Natural killer cell (primary cell): ENCODE measurements at places on chromosomes 3 and 15. TPM values are rescaled to one million over a fixed set of nuclear protein-coding genes. Genes with fewer than 3 reads are reported as not detected.

The ABHD17C gene
- total RNA-seq, result 2.4 TPM

The NRROS gene
- 56.3 TPM for total RNA-seq

The EPHB1 gene
- total RNA-seq, result 0.60 TPM

- peak; percentile 73 for DNase-seq
Measured at GRCh38 chr3:50340448-50341329, at the start of gene RASSF1. Gene RASSF1 (minus strand): TSS chr3:50340836. CDS start chr3:50340805, 31 bp downstream.

DNA sequence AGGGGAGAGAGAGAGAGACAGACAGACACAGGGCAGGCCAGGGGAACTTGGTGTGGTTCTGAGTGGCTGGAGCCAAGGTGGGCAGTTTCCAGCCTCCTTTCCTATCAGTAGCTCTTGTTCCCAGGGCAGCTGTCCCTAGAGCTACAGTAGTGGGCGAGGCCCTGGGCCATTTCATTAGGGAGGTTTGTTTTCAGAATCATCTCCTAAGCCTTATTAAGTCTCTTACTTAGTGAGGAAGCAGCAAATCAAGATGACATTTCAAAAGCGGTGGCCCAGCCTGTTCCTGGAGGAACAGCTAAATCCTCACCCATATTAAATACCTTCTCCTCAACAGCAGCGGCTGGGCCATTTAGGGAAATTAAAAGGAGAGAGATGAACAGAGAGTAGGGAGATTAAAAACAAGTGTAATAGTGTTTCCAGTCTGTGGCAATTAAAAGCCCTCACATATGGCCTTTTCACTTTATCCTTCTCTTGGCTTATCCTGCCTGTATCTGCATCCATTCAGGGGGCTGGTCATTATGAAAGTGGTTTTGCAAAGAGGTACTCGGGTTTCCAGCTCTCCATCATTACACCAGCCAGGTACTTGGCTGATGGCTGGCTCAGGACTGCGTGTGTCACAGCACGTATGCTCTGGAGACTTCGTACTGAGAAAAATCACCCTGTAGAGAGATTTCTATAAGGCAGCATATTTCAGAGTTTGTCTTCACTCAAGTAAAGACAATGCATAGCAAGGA lies 91.9 kb upstream of the PRR23C start:
- no peak for DNase-seq

DNA sequence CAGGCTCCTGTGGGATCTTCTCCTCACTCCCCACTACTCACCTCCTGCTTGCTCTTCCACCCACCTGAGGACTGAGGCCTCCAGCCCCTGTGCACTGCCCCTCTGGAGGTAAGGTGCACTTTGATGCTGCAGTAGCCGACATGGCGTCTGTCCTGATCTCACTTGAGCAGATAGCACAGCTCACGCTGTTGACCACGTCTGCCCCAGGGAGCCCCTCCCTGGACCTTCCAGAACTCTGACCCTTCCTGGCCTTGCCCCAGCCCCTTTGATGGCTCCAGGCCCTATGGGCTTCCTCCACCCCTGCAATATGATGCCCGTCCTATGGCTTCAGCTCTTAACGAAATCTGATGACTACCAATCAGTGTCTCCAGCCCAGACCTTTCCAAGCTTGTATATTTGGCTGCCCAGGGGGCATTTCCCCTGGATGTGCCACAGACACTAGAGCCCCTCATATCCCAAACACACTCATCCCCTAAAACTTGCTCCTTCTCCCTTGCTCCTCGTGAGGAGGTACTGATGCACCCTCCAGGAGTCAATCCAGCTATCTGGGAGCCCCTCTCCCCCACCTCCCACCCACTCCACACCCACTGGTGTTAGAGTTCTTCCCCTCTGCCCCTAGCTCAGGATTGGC lies 27.1 kb downstream of the KY start:
- DNase-seq, result no peak

DNA sequence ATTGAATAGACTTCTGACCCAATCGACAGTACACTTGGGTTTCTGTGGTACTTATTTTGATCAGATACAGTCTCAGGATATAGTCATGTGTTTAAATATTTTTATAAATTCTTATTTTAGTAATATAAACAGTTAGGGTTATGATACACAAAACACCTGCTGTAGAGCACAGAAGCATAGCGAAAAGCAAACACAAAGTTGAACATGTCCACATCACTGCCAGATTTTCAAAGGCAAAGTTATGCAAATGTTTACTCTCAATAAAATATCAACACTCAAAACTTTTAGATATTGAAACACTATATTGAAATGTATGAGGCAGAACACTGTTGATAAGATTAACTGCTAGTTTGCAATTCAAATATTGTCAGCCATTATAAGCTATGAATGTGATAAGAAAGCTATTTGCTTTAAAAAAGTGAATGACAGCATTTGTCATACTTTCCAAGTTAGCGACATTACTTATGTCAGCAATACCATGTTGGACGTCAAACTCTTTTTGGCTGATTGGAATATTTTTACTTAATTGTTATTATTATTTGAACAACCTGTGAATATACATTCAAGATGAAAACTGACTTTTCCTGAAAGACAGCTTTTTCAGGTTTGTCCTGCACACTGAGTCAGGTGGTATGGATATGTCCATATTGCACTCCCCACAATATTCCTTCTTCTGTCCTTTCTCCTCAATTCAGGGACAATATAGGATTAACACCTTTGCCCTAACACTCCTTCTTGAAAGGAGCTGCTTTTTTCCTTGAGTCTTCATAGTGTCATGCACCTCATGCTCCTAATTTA lies 367.1 kb downstream of the EPHA3 start:
- no peak for DNase-seq

The ARHGEF26 gene
- not detected for total RNA-seq

The C3orf49 gene
- not detected for total RNA-seq

GRCh38 chr3:113055961-113056360 lies 65.2 kb downstream of the GTPBP8 start:
- no peak for DNase-seq

The GRM7 gene
- not detected for total RNA-seq

The ARMC8 gene
- 86.4 TPM for total RNA-seq

The GPR87 gene
- total RNA-seq, result not detected

The ARGFX gene
- not detected for total RNA-seq

The PTH1R gene
- total RNA-seq, result not detected

GRCh38 chr3:21920421-21920861 lies 169.4 kb upstream of the ZNF385D start:
- DNase-seq, result no peak

DNA sequence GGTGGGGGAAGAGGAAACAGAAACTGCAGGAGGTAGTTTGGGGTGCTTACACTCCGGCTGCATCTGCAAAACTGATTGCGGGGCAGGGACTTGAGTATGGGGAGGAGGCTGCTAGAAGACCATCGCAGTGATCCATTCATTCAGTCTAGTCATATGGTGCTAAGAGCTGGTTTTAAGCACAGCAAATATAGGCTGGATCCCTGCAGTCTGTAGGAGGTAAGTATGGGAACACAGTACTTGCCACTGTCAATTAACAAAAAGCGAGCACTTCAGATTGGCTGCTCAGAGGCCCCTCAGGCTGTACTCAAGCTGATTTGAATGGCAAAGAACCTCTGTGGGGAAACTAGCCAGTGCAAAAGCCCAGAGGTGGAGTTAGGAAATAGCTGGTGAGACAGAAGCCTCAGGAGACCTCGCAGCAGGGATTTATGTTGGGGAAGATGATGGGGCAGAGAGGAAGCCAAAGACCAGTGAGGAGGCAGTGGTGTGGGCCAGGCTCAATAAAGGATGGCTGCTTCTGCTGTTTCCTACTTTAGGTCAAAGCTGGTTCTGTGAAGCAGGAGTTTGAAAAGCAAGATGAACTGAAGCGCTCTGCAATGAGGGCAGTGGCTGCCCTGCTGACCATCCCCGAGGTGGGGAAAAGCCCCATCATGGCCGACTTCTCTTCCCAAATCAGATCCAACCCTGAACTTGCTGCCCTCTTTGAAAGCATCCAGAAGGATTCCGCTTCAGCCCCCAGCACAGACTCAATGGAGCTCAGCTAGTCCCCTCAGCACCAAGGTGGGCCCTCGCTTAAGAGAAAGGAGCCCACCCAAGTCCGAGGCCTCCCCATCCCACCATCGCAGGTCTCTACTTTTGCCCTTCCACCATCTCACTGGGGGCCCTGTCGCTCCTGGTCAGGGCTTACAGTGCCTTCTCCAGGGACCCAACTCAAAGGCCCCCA lies 7.9 kb downstream of the RPL32 start:
- DNase-seq, result no peak

- DNase-seq, result no peak
Measured at GRCh38 chr3:34008836-34009809, 210.7 kb downstream of the PDCD6IP start.

The PYGO1 gene
- total RNA-seq, result not detected

GRCh38 chr3:43926055-43926454 lies 235.3 kb downstream of the ABHD5 start:
- no peak for DNase-seq

- no peak for DNase-seq
Measured at GRCh38 chr3:6518709-6519345, 342.1 kb upstream of the GRM7 start.

DNA sequence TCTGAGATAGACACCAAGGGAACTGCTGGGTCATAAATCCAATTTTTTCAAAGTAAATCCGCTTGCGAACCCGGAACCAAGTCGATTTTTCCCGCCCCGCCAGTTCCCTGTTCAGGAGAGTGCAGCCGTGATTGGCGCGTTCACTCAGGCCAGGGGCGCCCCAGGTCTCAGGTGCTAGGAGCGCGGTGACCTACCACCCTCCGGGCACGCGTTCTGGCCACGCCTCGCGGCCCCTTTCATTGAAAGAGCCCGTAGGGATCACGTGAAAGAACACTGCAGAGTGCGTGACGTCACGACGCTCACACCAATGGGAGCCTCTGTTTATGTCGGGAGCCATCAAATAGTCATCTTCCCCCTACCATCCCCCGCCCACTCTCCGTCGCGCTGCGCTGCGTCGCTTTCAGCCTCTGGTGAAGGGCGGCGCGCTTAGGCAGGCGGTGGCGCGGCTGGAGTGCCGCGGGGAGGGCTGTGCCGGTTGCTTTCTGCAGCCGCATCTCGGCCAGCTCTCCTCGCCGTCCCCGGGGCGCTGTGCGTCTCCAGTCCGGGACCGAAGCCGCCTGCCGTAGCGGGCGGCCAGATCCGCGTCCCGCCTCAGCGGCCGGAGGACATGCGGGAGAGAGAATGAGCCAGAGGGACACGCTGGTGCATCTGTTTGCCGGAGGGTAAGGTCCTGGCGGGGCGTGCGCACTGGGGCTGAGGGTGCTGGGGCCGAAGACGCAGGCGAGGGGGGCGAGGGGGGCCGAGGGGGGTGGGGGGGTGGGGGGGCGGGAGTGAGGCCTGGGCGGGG lies at the start of gene SLC25A36:
Gene SLC25A36, plus strand, starts transcription at position 403 of the 787 bp plus-strand sequence. Its CDS starts 219 bp downstream, at position 622.
- DNase-seq, result peak; percentile 100

DNA sequence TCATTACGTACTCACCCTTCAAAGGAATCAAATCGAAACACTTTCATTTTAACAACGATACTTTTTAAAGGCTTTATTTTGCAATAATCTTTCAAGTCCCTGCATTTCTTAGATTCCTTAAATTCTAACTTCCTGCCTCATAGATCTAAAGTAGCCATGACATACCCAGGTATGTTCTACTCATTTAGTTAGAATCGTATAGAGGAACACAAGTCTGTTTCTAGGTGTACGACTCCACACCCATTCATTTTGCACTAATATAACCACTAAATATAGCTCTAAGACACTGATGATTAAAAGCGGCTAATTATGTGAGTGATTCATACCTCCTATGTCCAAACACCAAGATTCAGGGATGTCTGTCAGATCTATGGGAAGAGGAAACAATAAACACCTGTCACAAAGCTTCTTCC lies 1.3 kb downstream of the ATP13A3 start:
- no peak for DNase-seq

The CLDN18 gene
- not detected for total RNA-seq

The PTPRG gene
- 1.0 TPM for total RNA-seq

DNA sequence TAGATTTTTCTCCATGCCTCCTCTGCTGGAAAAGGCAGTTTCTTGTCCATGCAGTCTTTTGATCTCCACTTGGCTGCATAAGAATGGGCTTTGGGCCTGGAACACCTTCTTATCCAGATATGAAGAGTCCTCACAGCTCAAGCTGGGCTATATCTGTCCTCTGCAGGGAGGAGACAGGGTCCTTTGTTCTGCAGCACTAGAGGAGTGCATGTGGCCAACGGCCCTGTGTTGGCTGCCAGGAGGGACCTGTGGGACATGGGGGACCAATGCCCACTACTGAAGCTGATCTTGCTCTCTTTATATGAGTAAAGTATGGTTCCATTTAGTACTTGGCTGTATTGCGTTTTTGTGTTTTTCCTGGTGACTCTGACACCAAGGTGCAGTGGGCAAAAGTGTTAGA lies 157.3 kb upstream of the ABI3BP start:
- no peak for DNase-seq

DNA sequence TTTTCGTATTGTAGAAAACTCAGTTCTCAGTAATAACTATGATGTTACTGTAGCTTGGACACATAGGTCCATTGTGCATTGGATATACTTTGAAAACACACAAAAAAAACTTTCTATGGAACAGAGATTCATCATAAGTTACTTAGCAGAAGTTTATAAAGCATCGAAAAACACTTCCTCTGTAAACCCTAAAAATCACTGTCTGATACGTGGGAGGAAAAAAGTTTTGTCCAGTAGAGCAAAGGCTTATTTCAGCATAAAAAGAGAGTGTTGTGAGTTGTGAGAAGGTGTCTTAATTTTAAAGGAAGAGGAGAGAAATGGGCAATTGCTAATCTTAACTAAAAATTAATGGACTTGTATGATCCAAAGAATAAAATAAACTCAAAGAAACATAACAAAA lies 64.8 kb downstream of the OSTN start:
- DNase-seq, result no peak

DNA sequence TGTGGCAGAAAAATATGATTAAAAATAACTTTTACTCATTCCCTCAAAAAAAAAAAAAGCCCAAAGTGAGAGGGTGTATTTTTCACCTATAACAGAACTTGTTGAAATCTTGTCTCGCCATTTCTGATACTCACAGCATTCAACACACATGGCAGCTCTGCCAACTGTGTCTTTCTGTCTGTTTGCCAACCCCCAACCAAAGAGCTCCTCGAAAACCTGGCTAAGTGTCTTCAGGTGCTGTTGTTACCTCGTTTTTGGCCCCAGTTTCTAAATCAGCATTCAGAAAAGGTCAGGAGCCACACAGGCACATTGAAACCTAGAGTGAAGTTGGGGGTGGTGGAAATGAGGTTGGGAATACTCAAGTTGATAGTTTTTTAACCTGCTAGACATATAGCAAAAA lies 123.5 kb downstream of the TMEM108 start:
- DNase-seq, result no peak

The SERINC4 gene
- total RNA-seq, result 0.18 TPM

The CA12 gene
- not detected for total RNA-seq

GRCh38 chr15:62094388-62094787 lies 27.6 kb downstream of the C2CD4A start:
- no peak for DNase-seq

DNA sequence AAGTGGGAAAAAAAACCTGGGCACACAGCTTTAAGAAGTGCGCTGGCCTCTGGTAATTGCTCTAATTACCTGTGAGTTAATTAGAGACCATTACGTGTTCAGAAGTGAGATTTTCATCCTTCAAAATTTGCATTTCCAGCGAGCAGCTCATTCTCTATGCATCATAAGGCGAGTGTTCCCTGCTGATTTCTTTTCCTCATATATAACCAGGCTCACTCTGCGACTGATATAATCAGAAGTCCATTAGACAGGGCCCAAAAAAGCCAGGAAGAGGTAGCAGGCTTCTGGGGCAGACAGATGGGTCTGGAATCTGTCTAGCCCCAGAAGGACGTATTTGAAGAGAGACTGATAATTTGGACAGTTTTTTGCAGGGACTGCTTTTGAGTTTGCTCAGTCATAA lies 158.7 kb downstream of the MTHFS start:
- no peak for DNase-seq

- DNase-seq, result no peak
Measured at GRCh38 chr15:45030743-45031142, 7.7 kb downstream of the SORD start.

The CTXND1 gene
- total RNA-seq, result not detected

The SRGAP3 gene
- total RNA-seq, result 2.5 TPM
